Tibial artery (tissue), 4 donors: ENCODE measurements at places on chromosomes 7 and 10.
A peak's percentile ranks its signal among the peaks of the same experiment; 100 is the strongest.

- no peak for DNase-seq
These were observed 492.0 kb downstream of the KIF20B start for GRCh38 chr10:90193240-90193985.

- DNase-seq, result peak; percentile 54
These were observed 77.0 kb downstream of the ITIH5 start for GRCh38 chr10:7589748-7590147.

DNA sequence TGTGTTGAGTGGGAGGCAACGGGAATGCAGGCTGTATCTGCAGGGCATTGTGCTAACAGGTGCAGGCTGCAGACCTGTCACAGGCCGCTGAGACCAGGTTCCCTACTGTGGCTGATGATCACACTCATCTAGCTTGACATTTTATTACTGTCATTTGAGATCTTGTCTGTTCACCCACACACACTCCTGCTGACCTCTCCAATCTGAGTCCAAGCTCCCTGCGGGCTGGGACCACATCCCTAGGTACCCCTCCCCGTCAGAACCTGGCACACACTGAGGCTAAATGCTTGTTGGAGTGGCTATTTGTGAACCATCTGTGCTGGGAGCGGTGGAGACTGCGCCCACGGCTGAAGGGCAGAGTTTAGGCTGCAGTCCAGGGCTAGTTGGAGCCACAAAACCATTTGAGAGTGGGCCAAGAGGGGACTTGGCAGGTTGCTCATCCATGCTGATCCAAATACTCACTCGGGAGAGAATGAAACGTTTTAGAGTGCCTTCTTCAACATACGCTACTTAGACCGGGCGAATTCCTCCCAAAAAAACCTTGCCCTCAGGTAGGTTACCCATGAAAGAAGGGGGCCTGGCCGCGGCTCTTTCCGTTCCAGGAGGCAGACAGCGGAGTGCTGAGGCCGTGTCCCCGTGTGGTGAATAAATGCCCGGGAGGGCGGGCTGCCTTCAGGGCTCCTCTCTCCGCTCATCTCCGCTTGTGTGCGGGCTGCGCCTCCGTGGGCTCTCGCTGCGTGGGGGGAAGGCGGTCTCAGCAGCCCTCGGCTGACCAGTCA lies 164.4 kb downstream of the RGS10 start:
- DNase-seq, result no peak

DNA sequence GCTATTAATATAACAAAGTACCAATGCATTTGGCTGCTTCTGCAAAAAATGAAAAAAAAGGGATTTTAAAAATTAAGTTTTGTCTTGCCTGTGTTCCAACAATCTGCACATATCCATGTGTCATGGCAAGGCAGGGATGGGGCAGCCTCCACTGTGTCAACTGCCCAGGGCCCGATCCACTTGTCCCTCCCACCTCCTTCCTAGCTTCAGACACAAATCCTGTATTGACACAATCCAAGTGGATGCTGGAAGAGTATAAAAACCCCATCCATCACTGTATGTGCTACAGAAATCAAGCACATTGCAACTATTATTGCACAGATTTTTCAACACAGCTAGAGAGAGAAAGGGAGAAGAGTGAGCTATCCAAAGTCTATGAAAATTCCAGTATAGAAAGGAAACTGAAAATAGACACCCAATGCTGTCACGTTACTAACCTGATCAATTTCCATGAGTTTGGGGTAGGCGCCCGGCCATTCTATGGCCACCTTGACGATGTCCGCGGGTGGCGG lies 106.4 kb downstream of the ELMO1 start:
- no peak for DNase-seq

GRCh38 chr7:150851492-150852370 lies 586 bp upstream of the AOC1 start:
- DNase-seq, result no peak

DNA sequence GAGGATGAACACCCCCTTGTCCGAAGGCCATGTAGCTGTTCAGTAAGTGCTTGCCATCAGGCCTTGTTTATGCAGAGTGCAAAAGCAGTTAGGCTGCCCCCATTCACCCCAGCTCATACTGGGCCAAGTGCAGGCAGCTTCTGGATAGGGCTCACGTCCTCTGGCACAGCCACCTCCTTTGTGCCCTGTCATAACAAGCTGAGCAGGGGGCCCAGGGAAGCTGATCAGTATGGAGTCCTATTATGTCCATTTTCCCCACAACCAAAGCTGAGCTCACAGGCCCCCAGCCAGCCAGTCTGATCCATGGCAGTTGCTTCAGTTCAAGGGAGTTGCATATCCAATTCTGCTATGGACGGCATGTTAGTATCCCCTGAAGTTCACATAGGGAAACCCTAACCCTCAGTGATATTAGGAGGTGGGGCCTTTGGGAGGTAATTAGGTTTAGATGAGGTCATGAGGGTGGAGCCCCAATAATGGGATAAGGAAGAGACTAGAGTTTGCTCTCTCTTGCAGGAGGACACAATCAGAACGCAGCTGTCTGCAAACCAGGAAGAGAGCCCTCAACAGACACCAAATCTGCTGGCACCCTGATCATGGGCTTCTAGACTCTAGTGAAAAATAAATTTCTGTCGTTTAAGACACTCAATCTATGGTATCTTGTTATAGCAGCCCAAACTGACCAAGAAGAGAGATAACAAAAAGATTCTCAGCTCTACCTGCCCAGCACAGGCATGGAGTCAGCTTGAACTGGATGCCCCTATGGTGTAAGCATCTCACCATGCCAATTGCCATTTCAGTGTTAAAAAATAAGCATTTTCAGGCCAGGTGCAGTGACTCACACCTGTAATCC lies 155.9 kb downstream of the FGFR2 start:
- peak; percentile 38 for DNase-seq

GRCh38 chr7:69746383-69746782 lies 148.1 kb downstream of the AUTS2 start:
- no peak for DNase-seq

DNA sequence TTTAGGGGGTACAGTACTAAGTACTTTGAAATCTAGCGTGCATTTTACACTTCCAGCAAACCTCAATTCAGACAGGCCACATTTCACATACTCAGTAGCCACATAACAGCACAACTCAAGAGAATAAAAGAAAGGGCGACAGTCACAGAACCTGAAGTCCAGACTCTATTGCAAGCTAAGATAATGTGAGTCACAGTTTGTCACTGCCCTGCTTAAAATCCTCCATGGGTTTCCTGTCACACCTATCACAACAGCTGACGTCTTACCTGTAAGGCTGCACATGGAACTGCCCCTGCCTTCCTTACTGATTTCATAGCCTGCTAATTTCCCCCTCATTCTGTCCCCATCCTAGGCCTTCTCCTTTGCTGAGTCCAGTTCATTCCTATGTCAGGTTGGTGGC lies 16.1 kb upstream of the CDK14 start:
- DNase-seq, result no peak
